ENCODE measurements at places on chromosomes 4 and X.

DNA sequence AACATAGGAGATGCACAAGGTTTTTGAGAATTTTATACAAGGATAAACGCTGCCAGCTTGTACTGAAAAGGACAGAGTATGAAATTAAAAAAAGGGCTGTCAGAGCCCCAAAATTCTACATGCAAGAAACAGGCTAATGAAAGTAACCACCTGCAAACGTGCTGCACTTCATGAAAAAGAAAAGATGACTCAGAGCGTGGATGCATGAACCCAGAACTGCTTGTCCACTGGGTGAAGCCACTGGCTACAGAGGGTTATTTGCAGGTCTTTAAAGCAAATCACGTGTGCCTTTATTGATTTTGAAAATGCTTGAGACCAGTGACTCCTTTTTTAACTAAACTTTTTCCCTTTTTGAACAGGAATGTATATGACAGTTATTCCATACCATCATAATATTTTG is 25.3 kb upstream of the FRMD7 start:
- no peak for DNase-seq

GRCh38 chrX:91079342-91080114 is 355.1 kb upstream of the PABPC5 start:
- no peak for DNase-seq

DNA sequence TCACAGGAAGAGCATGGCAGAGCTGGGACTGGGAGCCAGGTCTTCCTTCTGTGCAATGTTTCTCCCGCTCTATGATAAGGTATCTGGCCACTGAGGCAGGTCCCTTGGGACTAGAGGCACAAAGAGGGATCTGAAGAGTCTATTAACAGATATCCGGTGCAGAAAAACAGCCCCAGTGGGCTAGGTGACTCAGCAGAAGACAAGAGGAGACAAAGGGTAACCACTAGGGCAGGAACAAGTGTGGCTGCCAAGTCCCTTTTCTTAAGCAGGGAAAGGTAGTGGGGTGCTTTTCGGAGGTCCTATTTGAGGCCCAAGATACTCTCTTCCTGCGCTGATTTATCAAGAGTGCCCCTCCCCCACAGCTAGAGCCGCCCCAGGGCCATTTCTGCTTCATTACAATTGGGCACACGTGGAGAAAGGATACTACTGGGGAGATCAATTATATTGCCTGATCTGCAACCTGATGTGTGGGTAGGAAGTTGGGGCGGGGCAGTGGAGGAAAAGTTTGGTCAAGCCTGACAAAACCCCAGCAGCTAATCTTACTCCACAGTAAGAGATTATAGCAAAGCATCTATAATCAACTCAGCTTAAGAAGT is at the start of gene DGAT2L6:
TSS of gene DGAT2L6 (plus strand) at position 546 of the 596 bp plus-strand sequence. CDS start 100 bp downstream, outside the sequence.
- no peak for DNase-seq

- no peak for DNase-seq
Measured at GRCh38 chr4:177726111-177726510, 283.9 kb upstream of the AGA start.

- no peak for DNase-seq
Measured at GRCh38 chr4:93731456-93731855, 97.1 kb upstream of the ATOH1 start.

- no peak for DNase-seq
Measured at GRCh38 chrX:12206413-12206812, 68.1 kb downstream of the FRMPD4 start.

- DNase-seq = peak; percentile 45
Measured at GRCh38 chr4:37837446-37837845, 11.0 kb downstream of the PGM2 start.

- no peak for DNase-seq
Measured at GRCh38 chr4:141635736-141636081, 674 bp upstream of the IL15 start.

- no peak for DNase-seq
Measured at GRCh38 chr4:38075370-38076152, 115.4 kb downstream of the PTTG2 start.

- DNase-seq = peak; percentile 86
Measured at GRCh38 chr4:169383724-169384123, 113.0 kb upstream of the SH3RF1 start.

DNA sequence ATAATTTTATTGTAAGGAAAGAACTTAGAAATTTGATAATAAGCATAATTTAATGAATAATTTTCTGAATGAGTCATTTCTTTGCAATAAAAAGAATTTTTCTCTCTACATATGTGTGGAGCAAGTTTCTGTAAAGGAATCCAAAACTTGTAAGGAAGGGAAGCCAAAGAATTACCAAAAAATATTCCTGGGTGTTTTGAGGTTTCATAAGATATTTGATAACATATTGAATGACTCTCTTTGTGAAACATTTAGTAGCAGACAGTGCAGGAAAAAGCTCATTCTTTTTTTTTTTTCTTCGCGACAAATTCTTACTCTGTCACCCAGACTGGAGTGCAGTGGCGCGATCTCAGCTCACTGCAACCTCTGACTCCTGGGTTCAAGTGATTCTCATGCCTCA is 469.0 kb upstream of the MAGEB2 start:
- peak; percentile 33 for DNase-seq

GRCh38 chr4:106034220-106034619 is 138.9 kb downstream of the NPNT start:
- peak; percentile 27 for DNase-seq

- DNase-seq = no peak
Measured at GRCh38 chr4:182137343-182137742, 105.9 kb upstream of the TENM3 start.

DNA sequence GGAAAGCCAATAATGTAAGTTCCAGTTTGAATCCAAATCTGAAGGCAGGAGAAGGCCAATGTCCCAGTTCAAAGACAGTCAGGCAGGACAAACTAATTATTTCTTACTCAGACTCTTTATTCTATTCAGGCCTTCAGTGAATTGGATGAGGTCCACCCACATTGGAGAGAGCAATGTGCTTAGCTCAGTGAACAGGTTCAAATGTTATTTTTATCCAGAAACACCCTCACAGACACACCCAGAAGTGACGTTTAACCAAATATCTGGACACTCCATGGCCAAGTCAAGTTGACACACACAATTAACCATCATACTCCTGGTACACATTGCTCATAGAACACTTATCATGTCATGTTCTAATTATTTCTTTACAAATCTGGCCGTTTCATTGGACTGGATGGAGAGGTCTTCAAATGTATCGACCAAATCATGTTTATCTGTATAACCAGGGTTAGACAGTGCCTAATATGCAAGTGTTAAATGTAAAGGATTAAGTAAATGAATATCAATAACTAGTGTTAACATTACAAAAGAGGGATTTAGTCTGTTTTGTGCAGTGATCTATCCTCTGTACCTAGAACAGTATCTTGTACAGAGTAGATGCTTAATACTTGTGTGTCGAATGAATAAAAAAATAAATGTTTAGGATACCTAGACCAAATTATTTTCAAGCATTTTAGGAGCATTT is 27.1 kb upstream of the XK start:
- DNase-seq = no peak

GRCh38 chr4:23770011-23770410 is 119.8 kb downstream of the PPARGC1A start:
- peak; percentile 1 for DNase-seq

GRCh38 chr4:4472344-4472958 is 69.4 kb downstream of the STX18 start:
- DNase-seq = no peak

DNA sequence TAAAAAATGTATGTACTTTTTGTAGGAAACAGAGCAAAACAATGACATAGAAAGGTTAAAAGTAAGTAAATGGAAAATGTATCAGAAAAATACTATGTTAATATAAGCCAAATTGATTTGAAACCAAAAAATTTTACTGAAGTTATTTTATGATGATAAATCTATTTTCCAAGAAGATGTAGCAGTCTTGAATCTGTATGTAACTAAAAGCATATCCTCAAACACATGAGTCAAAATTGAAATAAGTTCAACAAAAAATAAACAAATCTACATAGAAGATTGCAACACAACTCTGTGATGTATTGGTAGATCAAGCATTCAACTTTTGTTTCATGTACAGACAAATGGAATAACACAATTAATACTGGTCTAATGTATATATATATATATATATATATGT is 450.0 kb downstream of the SPRY1 start:
- DNase-seq = no peak

DNA sequence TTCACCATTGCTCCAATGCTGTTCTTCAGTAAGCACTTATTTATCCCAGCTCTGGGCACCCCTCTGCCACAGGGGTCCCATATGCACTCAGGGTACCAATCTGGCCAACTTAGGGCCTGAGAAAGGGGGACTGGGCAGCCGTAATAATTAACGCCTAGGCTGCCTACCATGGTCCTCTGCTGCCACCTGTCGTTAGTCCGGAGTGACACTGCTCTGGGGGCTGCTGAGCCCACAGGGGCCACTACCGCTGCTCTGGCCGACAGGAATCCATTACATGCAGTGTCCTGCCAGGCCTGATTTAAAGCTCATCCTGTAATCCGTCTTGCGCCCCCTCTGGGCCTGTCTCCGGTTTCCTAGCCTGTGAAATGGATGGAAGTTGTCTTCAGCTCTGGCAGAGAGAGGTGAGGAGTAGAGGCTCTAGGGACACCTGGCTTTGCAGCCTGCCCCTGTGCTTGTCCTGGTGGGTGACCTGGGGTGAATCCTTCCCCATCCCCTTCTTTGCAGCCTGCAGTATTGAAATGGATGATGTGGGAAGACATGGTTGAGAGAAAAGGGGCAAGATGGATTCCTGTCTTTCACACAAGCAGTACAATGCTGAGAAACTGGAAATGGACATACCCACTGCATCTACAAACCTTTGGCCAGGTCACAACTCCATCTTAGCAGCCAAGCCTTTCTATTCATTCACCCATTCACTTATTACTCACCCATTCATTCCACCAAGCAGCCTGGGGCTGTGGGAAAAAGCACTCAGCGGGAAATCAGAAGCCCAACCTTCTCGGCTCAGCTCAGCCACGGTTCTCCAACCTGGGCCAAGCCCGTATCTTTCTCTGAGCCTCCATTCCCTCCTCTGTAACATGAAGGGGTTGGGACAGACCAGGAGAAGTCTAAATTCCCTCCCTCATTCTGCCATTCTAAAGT is 116.3 kb upstream of the NALF2 start:
- DNase-seq = no peak

GRCh38 chrX:12263211-12263610 is 124.9 kb downstream of the FRMPD4 start:
- DNase-seq = no peak

DNA sequence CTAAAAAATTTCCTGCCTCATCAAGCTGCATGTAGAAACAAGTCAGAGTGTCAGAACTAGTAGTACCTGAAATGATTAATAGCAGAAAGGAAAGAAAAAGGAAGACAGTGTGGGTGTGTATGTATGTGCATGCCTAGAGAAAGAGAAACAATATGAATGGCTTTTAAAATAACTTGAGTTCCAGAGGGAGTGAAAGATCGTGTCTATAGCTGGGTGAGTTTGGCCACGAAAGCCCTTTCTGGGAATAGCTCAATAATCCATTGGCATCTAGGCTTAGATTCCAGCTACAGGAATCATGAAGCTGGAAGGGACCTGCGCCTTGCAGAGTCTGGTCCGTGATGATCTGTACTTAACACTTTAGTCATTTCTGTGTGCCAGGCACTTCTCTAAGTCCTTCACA is 195.6 kb downstream of the RAPGEF2 start:
- DNase-seq = peak; percentile 57

GRCh38 chr4:110867251-110867960 is 244.5 kb upstream of the PITX2 start:
- DNase-seq = no peak

- DNase-seq = no peak
Measured at GRCh38 chr4:92050875-92051274, 252.9 kb upstream of the GRID2 start.

DNA sequence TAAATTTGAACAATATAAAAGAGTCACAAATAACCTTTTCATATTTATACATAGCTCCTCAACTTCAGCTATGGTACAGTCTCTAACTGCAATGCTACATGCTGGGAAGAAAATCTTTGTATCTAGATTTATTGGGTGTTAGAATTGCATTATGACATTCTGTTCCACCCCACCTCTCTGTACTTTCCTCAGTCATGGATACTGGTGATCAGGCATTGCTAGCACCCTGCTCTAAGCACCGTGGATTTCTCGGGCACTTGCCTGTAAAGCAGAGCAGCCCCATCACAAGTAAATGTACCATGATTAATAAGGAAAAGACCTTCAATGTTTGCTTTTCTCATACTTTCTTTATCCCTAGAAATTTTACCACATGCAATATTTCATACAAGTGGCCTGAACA is 1028.9 kb upstream of the INTU start:
- no peak for DNase-seq

DNA sequence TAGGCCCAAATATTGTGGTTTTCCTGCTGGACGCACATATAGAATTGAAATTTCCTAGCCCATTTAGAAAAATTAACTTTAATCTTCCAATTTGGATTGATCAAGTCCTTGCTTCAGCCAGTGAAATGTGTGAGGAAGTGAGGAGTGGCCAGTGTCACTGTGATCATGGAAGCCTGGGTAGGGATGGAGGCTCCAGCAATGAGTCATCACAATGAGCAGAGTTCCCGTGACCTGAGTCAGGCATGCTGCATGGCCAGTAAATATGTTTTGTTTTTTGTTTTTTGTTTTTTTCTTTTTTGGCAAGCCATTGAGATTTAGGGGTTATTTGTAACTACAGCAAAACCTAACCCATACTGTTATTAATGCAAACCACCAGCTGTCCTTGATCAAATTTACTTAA is 52.1 kb downstream of the IDS start:
- peak; percentile 59 for DNase-seq

- no peak for DNase-seq
Measured at GRCh38 chr4:47468706-47469365, 5.3 kb upstream of the COMMD8 start.

DNA sequence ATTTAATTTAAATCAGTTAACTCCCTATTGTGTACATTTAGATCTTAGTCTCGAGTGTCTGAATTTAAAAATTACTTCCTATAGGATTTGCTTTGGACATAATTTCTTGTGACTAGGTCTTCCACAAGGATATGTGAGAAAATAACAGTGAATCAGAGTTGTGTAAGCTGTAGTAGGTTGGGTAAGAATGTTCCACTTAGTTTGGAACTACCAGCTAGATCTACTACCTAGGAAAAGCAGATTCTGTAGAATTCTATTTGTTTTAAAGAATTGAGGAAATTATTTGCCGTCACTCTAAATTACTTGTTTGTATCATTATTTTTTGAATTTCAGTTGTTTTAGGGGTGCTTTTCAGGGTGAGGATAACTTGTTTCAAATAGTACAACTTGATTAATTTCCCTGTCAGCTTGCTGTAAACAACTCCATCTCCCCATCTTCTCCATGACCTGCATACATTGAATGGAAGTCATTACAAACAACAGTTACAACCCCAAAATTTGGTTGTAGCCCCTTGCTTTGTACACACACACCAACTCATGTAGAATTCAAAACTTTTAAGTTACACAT is 1.3 kb downstream of the MTHFD2L start:
- no peak for DNase-seq
